ENCODE measurements at places on chromosomes 2 and 18.
A peak's percentile ranks its signal among the peaks of the same experiment; 100 is the strongest.

DNA sequence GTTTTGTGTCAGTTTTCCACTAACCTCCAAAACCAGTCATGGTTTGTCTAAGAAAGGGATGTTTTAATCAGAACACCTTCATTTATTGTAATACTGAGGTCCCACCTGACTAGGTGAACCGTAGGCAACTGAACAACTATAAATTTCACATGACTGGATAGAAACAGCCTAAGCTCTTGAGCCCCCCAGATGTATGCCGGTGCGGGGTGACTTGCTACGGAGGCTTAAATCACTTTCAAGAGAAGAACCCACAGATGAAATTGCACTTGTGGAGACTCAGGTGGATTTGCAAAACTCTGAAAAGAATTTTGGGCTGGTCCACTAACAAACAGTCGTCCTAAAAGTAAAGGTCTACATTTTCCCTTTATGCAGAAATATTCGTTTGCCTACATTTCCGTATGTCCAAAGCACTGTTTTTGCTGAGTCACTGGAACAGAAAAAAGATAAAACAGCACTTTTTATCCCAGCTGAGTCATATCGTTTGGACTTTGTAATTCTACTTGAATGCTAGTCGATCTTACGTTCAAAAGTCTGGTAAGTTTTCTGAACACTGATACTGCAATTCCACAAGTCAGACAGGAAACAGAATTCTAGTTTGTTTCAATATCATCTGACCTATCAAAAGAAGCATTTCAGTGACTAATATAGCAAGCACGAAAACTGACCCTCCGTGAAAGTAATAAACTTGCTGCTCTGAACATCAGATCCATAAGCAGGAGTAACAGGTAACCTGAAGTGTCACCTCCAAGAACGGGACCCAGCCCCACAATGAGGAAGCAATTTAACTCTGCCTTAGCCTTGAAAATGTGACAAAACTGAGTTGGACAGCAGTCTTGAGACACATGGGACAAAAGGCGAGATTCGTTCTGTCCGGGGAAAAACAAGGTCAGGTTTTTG, 18.1 kb downstream of the ZNF516 start:
- no peak for DNase-seq

- DNase-seq = no peak
These were observed 100.3 kb upstream of the MBOAT2 start for GRCh38 chr2:9103663-9104277.

DNA sequence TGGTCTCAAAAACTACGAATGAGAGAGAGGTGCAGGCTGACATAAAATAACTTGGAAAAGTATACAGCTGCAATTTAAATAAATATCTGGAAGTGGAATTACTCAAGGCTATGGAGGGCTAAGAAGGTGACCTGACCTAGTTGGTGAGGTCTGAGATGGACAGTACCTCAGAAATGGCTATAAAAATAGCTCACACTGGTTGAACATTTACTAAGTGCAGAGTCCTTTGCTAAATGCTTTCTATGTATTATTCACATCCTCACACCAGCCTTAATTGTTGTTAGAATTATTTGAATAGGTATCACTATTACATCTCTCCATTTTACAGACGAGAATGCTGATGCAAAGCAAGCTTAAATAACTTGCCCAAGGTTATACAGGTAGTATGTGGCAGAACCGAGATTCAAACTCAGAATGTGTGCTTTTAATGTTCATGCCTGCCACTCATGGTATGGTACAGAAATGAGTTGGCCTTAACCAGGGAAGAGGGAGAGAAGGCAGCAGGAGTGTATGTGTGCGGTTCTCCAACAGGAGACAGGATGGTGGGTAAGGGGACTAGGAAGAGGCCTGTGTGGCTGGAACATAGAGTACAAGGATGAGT, 37.4 kb downstream of the MRPL44 start:
- no peak for DNase-seq

DNA sequence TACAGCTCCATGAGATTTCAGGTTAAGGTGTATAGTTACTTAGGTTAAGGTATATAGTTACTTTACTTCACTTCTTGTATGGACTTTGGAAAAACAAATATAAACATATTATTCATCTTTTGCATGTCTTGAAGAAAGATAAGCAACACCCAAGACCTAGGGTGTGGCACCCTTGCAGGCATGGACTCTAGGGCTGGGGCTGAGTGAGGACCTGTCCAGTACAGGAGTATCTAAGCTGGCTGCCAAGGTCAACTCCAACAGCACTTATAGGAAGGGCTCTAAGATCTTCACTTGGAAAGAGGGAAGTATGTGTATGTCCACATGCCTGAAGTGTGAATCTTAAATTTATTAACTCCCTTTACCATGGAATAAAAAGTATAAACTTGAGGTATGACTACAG, 7.1 kb upstream of the TMEM163 start:
- no peak for DNase-seq

GRCh38 chr2:231614559-231615057, 21.9 kb downstream of the TEX44 start:
- peak; percentile 64 for DNase-seq

GRCh38 chr2:32835148-32835547, 111.6 kb upstream of the LTBP1 start:
- DNase-seq = no peak

- DNase-seq = no peak
These were observed 190.4 kb upstream of the HDAC4 start for GRCh38 chr2:239590995-239591915.

- DNase-seq = no peak
These were observed 127.8 kb downstream of the ARHGAP28 start for GRCh38 chr18:6857300-6857699.

DNA sequence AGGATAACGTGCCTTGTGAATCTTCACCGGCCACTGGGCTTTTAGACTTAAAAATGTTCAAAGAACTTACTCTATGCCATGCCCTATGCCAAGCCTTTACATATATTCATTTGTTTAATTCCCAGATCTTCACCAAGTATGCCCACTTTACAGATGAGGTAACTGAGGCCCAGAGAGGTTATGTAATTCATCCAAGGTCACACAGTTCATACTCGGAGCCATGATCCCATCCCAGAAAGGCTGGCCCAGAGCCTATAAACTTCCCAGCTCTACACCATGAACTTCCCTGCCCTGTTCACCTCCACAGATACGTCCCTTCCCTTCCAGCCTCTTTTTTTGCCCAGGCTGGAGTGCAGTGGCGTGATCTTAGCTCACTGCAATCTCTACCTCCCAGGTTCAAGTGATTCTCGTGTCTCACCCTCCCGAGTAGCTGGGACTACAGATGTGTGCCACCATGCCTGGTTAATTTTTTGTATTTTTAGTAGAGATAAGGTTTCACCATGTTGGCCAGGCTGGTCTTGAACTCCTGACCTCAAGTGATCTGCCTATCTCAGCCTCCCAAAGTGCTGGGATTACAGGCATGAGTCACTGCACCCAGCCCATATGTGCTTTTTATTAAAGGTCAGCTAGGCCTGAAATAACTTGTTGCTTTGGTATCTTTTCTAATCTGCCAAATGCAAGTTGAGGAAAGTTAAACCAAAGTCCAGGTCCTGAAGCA, 44.1 kb downstream of the MTHFD2 start:
- DNase-seq = no peak

DNA sequence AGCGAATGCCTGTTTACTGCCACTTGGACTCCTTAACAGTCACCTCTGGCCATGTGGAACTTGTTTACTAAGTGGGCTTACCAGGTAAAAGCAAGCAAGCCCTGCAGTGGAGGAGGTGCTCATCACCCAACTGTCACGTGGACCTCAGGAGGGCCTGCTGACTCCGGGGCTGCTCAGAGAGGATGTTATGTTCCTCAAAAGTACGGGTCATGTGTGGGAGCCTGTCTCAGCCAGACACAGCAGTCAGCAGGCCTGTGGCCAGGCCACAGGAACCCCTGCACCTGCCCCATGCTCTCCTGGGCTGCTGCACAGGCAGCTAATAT, 36.2 kb downstream of the AMER3 start:
- no peak for DNase-seq

DNA sequence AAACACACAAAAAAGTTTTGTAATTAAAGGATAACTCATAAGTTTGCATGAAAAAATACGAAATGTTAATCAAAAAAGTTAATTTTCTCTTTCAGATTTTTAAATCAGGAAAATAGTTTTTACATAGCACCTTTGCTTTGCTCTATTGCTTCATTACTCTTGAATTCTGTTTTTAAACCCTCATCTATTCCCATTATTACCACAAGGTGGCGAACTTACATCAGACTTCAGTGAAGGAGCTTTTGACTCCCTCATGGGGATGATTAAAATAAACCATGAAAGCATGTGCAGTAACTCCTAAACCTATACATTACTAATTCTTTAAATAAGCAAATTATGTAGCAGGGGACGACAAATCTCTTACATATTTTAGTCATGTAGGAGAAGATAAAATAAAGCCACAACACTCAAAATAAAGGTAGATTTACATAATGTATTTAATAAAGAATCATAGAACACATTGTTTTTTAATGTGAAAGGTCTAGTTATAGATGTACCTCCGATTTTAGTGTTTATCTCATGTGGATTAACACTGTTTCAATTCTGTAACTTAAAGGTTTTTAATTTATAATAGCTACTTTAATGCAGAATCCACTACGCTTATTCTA, 105.2 kb downstream of the NETO1 start:
- no peak for DNase-seq

GRCh38 chr18:26649193-26649543, 100.8 kb upstream of the KCTD1 start:
- no peak for DNase-seq

DNA sequence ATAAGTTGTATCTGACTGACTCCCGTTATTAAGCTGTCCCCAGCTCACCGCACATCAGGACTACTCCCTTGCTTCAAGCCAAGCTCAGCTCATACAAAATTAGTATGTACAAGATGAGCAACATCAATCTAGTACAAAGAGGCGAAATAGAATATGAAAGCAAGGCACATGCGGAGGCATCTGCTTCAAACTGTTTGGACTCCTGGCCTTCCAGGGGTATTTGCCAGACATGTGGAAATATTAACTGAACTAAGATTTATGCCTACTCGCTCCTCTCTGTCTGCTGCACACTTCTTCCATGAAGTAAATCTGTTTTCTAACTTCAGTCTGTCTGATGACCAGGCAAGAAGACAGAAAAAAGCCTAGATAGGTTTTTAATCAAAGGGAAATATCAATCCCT, 499.8 kb downstream of the PID1 start:
- DNase-seq = no peak

DNA sequence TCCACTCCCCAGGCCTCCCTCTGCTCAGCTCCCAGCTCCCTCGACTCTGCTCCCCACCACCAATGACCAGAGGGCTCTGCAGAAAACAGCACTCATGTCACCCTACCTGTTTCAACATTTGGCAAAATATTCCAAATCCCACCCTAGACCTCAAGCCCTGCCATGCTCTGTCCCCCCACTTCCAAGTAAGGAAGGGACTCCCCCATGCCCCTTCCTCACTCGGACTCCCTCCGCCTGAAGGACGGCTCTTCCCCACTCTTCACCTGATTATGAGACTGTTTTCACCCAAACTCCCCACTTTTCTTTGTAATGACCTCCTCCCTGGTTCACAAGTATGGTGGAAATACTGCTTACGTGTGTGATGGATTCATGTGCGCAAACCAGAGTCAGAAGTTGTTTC, 208.4 kb downstream of the MGAT5 start:
- no peak for DNase-seq

GRCh38 chr2:130150181-130151144, 5.6 kb upstream of the CCDC74B start:
- no peak for DNase-seq

DNA sequence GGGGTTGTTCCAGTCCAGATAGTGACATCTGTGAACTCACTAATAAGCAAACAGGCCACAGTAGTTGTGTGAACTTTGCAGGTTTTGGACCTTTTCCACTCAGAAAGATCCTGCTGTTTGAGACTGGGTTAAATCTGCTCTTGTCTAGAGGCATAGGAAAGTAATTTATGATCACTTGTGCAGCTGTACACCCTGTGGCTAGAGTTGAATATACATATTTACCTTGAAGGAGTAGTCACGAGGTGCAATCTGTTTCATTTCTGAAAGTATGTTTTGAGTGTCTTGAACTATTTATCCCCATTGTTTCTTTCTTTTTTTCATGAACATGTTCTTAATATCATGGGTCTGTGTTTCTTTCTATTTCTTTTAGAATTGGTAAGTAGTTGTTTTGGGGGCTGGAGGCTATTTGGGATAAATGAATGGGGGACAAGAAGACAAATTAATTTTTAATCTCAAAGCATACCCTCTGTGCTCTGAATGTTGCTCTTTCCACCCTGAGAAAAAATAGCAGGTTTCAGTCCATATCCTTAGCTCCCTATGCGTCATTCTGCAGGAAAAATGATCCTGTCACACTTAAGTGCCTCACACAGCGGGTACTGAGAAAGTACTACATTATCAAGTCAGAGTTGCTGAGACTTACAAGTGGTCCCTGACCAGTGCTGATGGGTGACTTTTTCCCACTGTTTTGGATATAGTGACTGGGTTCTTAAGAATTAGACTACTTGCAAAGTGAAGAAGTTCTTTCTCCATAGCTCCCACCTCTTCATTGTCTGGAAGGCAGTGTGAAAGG, 28.2 kb downstream of the DCC start:
- DNase-seq = no peak

GRCh38 chr2:67309281-67309680, 87.9 kb upstream of the ETAA1 start:
- no peak for DNase-seq

DNA sequence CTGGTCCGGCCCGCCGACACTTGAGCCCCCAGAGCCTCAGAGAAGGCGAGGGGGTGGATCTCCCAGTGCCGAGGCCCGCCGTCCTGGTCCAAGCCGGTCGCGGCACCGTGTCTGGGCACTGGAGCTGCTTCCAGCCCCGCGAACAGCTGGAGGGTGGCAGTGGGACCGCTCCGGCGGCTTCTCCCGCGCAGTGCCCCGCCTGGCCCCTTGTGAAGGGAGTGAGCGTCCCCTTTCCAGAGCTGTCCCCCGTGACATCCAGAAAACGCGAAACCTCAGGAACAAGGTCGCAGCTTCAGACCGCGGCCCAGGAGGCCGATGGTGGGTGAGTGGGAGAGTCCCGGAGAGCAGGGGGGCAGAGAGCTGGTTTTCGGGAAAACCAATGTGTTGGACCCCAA, 579 bp upstream of the EMX1 start:
- DNase-seq = no peak

DNA sequence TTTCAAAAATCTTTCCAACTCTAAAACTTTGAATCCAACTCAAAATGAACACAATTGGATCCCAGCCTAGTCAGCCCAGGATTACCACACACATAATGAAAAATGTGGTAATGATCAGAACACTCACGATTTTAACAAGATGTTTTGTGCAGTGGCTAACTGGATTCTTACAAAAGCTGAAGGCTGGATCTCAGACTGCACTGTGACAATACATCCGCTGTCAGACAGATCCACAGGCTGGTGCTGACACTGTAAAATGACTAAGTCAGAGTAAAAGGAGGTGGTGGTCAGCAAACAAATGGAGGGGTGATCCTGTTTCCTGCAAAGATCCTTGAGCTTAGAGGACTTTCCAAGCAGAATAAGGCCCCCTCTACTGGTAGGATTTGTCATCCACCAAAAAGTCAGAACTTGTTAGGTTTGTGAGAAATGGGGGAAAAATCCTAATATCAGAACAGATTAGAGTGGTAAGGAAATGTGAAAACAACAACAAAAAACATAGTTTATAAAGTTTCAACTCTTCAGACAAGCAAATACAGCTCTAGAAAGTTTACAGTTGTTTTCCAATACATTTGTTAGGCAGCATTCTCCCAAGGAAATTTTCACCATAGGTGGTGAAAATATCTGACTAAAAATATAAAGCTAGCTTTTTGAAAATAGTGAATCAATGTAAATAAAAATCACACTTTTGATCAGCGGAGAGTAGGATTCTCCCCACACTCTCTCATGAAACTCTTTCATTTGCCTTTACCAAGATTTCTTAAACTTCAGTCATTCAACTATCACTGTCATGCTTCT, 211.9 kb downstream of the AGPS start:
- DNase-seq = no peak

All from activated CD4-positive, alpha-beta T cell treated with anti-CD3 and anti-CD28 coated beads for 48 hours (primary cell).